ENCODE measurements at places on chromosomes 7 and 10.

DNA sequence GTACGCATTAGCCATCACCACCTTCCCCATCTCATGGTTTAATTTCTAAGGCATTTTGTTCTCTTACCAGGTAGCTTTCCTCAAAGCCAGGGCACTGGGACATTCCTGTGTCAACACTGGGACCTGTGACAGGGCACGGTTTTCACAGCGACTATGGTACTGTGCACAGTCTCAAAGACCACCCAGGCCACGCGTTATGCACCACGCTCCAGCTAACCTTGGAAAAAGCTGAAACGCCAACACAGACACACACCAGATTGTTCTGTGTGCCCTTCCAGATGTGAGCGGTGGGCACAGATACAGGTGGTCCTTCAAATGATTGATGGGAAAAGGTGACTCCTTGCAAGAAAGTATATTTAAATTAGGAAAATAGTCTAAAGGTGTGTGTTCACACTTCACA is 337.3 kb downstream of the WDR37 start:
- DNase-seq, result no peak

DNA sequence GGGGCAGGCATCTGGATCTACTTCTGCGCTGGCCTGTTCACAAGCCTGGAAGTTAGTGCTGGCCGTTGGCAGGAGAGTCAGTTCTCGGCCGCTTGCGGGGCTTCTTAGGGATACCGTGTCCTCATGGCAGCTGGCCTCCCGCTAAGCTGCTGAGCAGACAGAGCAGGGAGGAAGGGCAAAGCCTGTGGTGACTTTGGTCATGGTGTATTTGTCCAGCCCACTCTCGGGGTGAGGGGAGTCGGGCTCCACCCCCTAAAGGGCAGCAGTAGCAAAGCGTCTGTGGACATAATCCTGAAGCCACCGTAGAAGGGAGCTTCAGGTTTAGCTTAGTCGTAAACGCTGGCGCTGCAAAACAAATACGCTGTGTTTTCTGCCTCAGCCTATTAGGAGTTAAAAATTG is 12.2 kb downstream of the UBE3C start:
- DNase-seq, result peak; percentile 41

GRCh38 chr10:63217120-63217605 is 84.0 kb downstream of the NRBF2 start:
- peak; percentile 61 for DNase-seq

DNA sequence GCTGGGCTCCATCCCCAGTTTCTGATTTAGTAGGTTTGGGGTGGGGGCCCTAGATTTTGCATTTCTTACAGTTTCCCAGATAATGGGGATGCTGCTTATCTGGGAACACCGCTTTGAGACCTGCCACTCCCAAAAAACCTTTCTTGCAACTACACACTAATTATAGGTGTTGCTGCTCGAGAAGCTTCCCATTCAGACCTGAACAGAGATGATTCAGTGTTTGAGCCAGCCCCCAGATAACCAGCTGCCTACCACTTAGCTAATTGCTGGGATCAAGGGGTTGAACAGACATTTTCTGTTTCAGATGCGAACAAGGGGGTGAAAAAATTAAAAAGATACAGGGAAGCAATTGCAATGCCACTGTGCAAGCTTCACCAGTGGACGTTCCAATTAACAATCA is 448.5 kb downstream of the KCNMA1 start:
- DNase-seq, result no peak

- DNase-seq, result no peak
These were observed 457 bp downstream of the PLOD3 start for GRCh38 chr7:101216860-101217387.

- DNase-seq, result peak; percentile 40
These were observed 1.7 kb upstream of the MYO1G start for GRCh38 chr7:44980393-44981034.
